CD4-positive, alpha-beta memory T cell (primary cell): ENCODE measurements at places on chromosomes 2 and 18.

GRCh38 chr2:17961789-17962188 is 83.3 kb downstream of the KCNS3 start:
- H3K27ac ChIP-seq = no peak overlapping the region
- no peak overlapping the region for H3K4me3 ChIP-seq
- H3K27me3 ChIP-seq = no peaks in the 10 kb centered on the region
- no peak for DNase-seq

DNA sequence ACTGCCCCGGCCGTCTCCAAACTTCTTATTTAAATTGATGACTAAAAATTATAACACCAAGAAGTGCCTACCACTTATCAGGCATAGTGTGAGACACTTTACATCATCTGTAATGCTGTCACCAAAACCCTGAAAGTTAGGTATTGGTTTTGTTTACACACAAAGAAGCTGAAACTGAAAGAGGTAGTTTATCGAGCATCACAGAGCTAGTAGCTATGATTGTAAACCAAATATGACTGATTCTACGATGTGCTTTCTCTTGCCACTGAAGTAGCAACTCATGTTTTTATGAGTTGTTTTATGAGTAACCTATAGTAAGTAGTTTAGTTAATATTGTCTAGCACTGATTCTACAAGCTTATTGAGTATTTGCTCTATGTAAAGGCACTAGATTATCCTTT is 31.5 kb downstream of the DYNC1I2 start:
- no peaks in the 10 kb centered on the region for H3K27me3 ChIP-seq
- no peak overlapping the region for H3K4me3 ChIP-seq
- no peaks in the 10 kb centered on the region for H3K4me1 ChIP-seq

DNA sequence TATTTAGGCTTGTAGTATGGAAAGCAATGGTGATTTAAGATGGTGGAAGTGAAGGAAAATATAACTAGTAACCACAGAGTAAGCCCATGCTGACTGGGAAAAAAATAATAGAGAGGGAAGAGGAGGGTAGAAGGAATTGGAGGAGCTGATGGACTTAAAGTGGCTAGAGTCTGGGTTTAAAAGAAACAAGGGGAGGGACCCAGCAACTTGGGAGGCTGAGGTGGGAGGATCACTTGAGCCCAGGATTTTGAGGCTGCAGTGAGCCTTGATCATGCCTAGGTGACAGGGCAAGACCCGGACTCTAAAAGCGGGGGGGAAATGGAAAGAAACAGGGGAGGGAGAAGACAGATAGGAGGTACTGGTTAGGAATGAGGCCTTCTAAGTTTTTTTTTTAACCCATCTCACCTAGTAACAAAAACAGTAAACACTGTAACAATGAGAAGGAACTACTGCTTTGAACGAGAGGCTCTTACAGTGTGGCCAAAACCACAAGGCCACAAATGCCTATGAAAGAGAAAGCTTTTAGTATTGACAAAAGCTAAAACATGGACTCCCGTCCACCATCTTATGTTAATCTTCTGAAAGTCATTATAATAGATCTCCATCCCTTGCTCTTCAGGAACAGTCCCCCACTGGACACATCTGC is 26.6 kb downstream of the METTL8 start:
- peaks cover 33% of the 10 kb centered on the region for H3K4me1 ChIP-seq
- DNase-seq = peak; percentile 27
- H3K36me3 ChIP-seq = no peaks in the 10 kb centered on the region
- H3K27ac ChIP-seq = no peak overlapping the region
- no peaks in the 10 kb centered on the region for H3K27me3 ChIP-seq

DNA sequence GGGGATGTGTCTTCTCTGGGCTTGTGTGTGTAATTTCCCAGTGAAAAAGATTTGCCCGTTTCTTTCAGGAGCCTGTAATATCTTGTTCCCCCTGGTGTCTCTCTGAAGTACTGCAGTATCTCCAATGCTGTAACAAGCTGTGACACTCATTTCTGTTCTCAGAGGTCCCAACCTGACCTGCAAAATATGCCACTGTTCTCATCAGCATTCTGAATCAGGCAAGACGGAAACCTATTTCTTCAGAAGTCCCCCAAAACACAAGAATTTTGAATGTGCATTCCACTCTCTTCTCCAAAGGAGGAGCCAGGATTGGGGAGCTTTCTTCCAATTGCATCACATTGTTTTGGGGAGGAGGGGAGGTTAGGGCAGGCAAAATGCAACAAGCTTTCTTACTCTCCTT is 77.0 kb upstream of the CNGA3 start:
- H3K4me1 ChIP-seq = no peaks in the 10 kb centered on the region
- no peak overlapping the region for H3K27ac ChIP-seq
- no peak for DNase-seq
- no peak overlapping the region for H3K4me3 ChIP-seq
- H3K36me3 ChIP-seq = no peaks in the 10 kb centered on the region

- H3K27ac ChIP-seq = peak overlapping the region; percentile 99
- no peaks in the 10 kb centered on the region for H3K36me3 ChIP-seq
- peak overlapping the region; percentile 27 for H3K4me3 ChIP-seq
- peaks cover 51% of the 10 kb centered on the region for H3K4me1 ChIP-seq
These were observed 2.1 kb downstream of the SLC39A10 start for GRCh38 chr2:195659114-195659513.

- no peaks in the 10 kb centered on the region for H3K27me3 ChIP-seq
- H3K4me3 ChIP-seq = no peak overlapping the region
- no peaks in the 10 kb centered on the region for H3K36me3 ChIP-seq
- DNase-seq = no peak
- no peaks in the 10 kb centered on the region for H3K4me1 ChIP-seq
These were observed 21.5 kb downstream of the KIAA2012 start for GRCh38 chr2:202094426-202094986.

GRCh38 chr18:55605733-55606338 is 17.8 kb upstream of the TCF4 start:
- H3K27me3 ChIP-seq = no peaks in the 10 kb centered on the region
- no peaks in the 10 kb centered on the region for H3K36me3 ChIP-seq
- no peak for DNase-seq
- no peak overlapping the region for H3K4me3 ChIP-seq

GRCh38 chr2:14513903-14514302 is 118.6 kb upstream of the LRATD1 start:
- H3K27ac ChIP-seq = no peak overlapping the region
- no peak for DNase-seq
- no peaks in the 10 kb centered on the region for H3K36me3 ChIP-seq

DNA sequence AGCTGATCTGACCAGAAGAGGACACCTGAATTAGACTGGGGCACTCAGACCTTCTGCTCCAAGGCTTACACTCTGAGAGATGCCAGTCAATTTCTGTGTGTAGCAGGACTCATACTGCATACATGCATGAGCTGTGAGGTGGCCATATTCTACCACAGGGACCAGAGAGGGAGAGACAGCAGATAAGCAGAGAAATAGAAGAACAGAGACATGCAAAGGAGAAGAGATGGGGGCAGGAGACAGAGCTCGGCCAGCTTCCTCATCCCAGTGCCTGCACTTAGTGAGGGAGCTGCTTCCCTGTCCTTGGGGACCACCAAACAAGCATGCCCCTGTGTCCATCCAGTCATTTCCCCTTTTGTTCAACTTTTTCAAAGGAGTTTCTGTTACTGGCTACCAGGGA is 73.9 kb upstream of the ALK start:
- no peaks in the 10 kb centered on the region for H3K36me3 ChIP-seq
- H3K27me3 ChIP-seq = no peaks in the 10 kb centered on the region
- no peaks in the 10 kb centered on the region for H3K4me1 ChIP-seq
- no peak overlapping the region for H3K27ac ChIP-seq
- no peak overlapping the region for H3K4me3 ChIP-seq

DNA sequence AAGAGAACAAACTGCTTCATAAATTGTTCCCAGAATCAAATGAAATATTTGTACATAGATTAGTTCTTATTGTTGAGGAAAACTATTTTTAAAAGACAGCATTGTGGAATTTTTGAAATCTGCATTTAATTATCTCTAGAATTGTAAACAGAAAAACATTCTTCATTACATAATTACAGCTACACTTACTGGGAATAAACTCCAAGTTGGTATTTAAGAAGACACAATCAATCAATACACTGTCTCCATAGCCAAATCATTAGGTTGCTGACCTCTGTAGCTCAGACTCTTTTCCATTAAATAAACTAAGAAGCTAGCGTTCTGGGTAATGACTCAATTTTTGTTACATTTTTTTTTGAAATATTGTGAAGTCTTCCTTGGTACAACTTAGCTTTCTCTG is 70.2 kb upstream of the PIEZO2 start:
- H3K36me3 ChIP-seq = no peaks in the 10 kb centered on the region
- H3K27me3 ChIP-seq = no peaks in the 10 kb centered on the region
- no peaks in the 10 kb centered on the region for H3K4me1 ChIP-seq
- H3K27ac ChIP-seq = no peak overlapping the region
- DNase-seq = no peak

- no peaks in the 10 kb centered on the region for H3K27me3 ChIP-seq
- H3K36me3 ChIP-seq = no peaks in the 10 kb centered on the region
- no peaks in the 10 kb centered on the region for H3K4me1 ChIP-seq
These were observed 48.0 kb upstream of the MRPL33 start for GRCh38 chr2:27723372-27724144.

DNA sequence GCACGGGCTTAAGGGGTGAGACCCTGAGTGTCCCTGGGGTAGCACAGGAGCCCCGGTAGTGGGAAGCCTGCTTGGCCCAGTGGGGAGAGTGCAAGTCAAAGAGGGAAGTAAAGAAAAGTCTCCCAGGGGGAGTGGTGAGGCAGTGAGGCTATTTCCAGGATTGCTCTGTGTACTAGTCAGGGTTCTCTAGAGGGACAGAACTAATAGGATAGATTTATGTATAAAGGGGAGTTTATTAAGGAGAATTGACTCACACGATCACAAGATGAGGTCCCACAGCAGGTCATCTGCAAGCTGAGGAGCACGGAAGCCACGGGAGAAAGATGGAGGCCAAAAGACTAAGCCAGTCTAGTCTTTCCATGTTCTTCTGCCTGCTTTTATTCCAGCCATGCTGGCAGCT is 45.5 kb downstream of the CMPK2 start:
- H3K4me3 ChIP-seq = no peak overlapping the region
- H3K4me1 ChIP-seq = no peaks in the 10 kb centered on the region
- no peak for DNase-seq
- no peak overlapping the region for H3K27ac ChIP-seq
- H3K27me3 ChIP-seq = no peaks in the 10 kb centered on the region
- no peaks in the 10 kb centered on the region for H3K36me3 ChIP-seq

- H3K36me3 ChIP-seq = peaks cover 65% of the 10 kb centered on the region
- no peak overlapping the region for H3K27ac ChIP-seq
- no peak for DNase-seq
- no peaks in the 10 kb centered on the region for H3K4me1 ChIP-seq
- H3K27me3 ChIP-seq = no peaks in the 10 kb centered on the region
These were observed 9.8 kb downstream of the ACP1 start for GRCh38 chr2:274503-274902.

DNA sequence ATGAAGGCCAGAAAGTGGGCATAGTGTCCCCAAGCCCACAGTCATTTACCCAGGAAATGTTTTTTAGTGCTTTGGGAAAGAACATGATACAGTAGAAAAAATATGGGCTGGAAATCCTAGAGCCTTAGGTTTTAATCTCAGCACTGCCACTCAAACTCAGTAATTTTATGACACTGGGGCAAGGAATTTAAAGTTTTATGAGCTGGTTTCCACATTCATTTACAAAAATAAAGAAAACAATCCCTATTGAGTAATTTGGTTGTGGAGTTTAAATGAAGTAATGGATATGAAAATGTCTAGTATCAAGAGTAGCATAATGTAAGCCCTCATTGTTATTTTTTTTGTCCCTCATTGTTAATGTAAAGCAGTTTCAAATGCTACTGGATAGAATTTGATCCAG is 51.5 kb upstream of the FRZB start:
- no peaks in the 10 kb centered on the region for H3K4me1 ChIP-seq
- no peaks in the 10 kb centered on the region for H3K27me3 ChIP-seq
- H3K36me3 ChIP-seq = no peaks in the 10 kb centered on the region

GRCh38 chr2:201413143-201413542 is 38.1 kb downstream of the TRAK2 start:
- H3K4me1 ChIP-seq = peaks cover 41% of the 10 kb centered on the region
- no peaks in the 10 kb centered on the region for H3K36me3 ChIP-seq
- no peak for DNase-seq
- no peak overlapping the region for H3K27ac ChIP-seq
- no peak overlapping the region for H3K4me3 ChIP-seq
- no peaks in the 10 kb centered on the region for H3K27me3 ChIP-seq

- no peaks in the 10 kb centered on the region for H3K4me1 ChIP-seq
- no peaks in the 10 kb centered on the region for H3K36me3 ChIP-seq
- no peak overlapping the region for H3K4me3 ChIP-seq
- no peaks in the 10 kb centered on the region for H3K27me3 ChIP-seq
These were observed 357.9 kb downstream of the THSD7B start for GRCh38 chr2:137123226-137123625.

DNA sequence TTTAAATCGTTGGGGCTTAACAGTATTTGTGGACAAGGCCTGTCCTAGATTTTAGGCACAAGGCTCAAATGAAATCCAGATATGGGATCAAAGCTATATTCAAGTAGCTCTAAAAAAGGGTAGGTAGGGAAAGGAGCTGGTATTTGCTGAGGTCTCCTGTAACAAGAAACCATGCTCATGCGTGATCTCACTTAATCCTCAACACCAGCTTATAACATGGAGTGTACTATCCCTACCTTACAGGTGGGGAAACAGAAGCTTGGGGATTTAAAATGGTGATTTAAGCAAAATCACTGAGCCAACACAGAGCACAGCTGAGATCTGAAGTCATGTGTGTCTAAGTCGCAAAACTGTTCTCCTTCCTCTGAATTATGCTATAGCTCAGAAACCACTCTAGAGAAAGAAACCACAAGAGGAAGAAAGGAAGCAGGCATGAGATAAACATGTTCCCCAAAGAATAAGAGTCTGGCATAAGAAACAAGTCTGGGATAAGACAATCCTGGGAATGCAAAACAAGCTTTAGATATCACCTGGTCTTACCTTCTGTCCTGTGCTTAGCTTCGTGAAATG is 43.1 kb downstream of the CYRIA start:
- no peaks in the 10 kb centered on the region for H3K4me1 ChIP-seq
- no peak for DNase-seq
- H3K27me3 ChIP-seq = no peaks in the 10 kb centered on the region
- no peaks in the 10 kb centered on the region for H3K36me3 ChIP-seq
- no peak overlapping the region for H3K27ac ChIP-seq
- H3K4me3 ChIP-seq = no peak overlapping the region

- no peak overlapping the region for H3K4me3 ChIP-seq
- no peaks in the 10 kb centered on the region for H3K4me1 ChIP-seq
- H3K27me3 ChIP-seq = no peaks in the 10 kb centered on the region
- DNase-seq = no peak
- H3K36me3 ChIP-seq = no peaks in the 10 kb centered on the region
These were observed 21.6 kb upstream of the DSC3 start for GRCh38 chr18:31064130-31064529.

DNA sequence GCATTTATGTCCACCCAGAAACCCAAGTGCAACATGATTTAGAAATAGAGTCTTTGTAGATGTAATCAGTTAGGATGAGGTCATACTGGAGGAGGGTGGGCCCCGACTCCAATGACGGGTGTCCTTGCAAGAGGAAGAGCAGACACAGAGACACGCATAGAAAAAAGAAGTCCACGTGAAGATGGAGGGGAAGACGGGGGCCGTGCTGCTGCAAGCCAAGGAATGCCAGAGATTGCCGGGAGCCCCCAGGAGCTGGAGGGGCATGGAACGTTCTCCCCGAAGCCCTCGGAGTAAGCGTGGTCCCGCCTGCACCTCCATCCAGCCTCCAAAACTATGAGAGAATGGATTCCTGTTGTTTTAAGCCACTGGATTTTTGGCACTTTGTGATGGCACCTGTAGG is 51.6 kb downstream of the PTGR3 start:
- peaks cover 12% of the 10 kb centered on the region for H3K4me1 ChIP-seq
- H3K27ac ChIP-seq = no peak overlapping the region
- no peaks in the 10 kb centered on the region for H3K36me3 ChIP-seq
- peaks cover 3% of the 10 kb centered on the region for H3K27me3 ChIP-seq
- no peak for DNase-seq

GRCh38 chr2:191730263-191730662 is 52.3 kb downstream of the NABP1 start:
- H3K27me3 ChIP-seq = no peaks in the 10 kb centered on the region
- no peak overlapping the region for H3K27ac ChIP-seq
- DNase-seq = no peak
- H3K4me1 ChIP-seq = no peaks in the 10 kb centered on the region
- H3K4me3 ChIP-seq = no peak overlapping the region
- no peaks in the 10 kb centered on the region for H3K36me3 ChIP-seq
